ENCODE measurements at places on chromosomes 16 and 17. TPM values are rescaled to one million over a fixed set of nuclear protein-coding genes. Genes with fewer than 3 reads are reported as not detected.
A peak's percentile ranks its signal among the peaks of the same experiment; 100 is the strongest.

Gene FAM234A
- 25.9 TPM for total RNA-seq

- H3K36me3 ChIP-seq, result no peaks in the 10 kb centered on the region
- peaks cover 23% of the 10 kb centered on the region for H3K4me1 ChIP-seq
- no peak overlapping the region for H3K4me3 ChIP-seq
- no peak for DNase-seq
These were observed 18.5 kb downstream of the ENPP7 start for GRCh38 chr17:79749156-79749815.

DNA sequence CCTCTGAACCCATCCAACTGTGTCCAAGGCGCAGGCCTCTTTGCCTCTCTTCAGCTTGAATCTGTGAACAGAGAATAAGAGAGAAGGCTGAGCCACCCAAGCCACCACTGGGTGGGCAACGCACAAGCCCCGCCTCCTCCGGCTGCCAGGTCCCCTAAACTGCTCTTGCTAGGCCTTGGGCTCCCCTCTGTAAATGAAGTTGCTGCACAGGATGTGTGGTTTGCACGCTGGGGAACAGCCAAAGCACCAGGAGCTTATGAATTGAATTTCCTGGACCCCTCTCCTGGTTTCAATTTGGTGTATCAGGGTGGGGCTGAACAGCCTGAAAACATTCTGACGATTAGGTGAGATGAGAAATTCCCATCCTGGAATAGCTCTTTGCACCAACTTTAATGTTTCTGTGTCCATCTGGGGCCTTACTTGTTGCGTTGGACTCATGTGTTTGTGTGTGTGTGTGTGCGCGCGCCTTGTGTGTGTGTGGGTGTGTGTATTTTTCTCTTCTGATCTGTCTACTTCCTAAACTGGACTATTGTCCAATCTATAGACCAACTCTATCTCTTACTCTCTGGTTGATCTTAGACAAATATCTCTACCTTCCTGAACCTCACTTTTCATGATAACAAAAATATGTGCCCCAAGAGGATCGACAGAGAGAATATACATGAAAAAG is 2.3 kb downstream of the CCL1 start:
- H3K4me1 ChIP-seq, result peaks cover 7% of the 10 kb centered on the region
- H3K36me3 ChIP-seq, result no peaks in the 10 kb centered on the region
- H3K4me3 ChIP-seq, result no peak overlapping the region
- H3K27me3 ChIP-seq, result peaks cover 2% of the 10 kb centered on the region

GRCh38 chr17:15954222-15954621 is 9.3 kb downstream of the ADORA2B start:
- no peak for DNase-seq
- no peak overlapping the region for H3K27ac ChIP-seq
- H3K27me3 ChIP-seq, result peaks cover 27% of the 10 kb centered on the region
- no peak overlapping the region for H3K4me3 ChIP-seq

DNA sequence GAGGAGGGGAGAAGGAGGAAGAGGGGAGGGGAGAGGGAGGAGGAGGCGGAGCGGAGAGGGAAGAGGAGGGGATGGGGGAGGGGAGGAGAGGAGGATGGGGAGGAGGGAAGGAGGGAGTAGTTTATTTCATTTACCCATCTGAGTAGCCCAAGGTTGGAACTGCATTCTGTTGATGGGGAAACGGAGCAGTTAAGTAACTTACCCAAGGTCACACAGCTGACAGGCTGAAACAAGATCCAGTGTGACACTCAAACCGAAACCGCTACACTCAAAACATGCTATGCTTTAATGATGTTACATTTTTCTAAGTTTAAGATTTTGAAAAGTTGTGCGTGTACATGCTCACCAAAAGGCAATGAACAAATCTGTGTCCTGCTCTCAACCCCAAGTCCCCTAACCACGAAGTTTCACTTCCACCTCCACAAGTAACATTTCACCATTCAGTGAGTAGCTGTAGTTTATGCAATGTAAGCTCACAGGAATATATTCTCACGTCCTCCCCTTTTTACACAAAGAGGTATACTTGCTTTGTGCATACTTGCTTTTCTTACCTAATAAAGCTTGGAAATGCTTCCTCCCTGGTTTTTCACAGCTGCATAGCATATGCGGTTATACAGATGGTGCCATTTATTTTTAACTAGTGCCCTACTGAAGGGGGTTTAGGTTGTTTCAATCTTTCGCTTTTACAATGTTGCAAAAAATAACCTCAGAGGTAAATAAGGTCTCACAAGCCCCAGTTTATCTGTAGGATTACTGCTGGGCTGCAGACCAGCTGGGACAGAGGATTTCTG is 275.3 kb downstream of the PARN start:
- H3K36me3 ChIP-seq, result no peaks in the 10 kb centered on the region
- DNase-seq, result peak; percentile 81
- H3K27ac ChIP-seq, result no peak overlapping the region
- H3K27me3 ChIP-seq, result peaks cover 5% of the 10 kb centered on the region
- peaks cover 10% of the 10 kb centered on the region for H3K4me1 ChIP-seq

GRCh38 chr16:9798474-9798873 is 383.8 kb downstream of the GRIN2A start:
- no peak overlapping the region for H3K4me3 ChIP-seq
- H3K4me1 ChIP-seq, result no peaks in the 10 kb centered on the region
- DNase-seq, result no peak
- no peaks in the 10 kb centered on the region for H3K36me3 ChIP-seq

Gene NHERF2
- total RNA-seq, result 1.5 TPM

DNA sequence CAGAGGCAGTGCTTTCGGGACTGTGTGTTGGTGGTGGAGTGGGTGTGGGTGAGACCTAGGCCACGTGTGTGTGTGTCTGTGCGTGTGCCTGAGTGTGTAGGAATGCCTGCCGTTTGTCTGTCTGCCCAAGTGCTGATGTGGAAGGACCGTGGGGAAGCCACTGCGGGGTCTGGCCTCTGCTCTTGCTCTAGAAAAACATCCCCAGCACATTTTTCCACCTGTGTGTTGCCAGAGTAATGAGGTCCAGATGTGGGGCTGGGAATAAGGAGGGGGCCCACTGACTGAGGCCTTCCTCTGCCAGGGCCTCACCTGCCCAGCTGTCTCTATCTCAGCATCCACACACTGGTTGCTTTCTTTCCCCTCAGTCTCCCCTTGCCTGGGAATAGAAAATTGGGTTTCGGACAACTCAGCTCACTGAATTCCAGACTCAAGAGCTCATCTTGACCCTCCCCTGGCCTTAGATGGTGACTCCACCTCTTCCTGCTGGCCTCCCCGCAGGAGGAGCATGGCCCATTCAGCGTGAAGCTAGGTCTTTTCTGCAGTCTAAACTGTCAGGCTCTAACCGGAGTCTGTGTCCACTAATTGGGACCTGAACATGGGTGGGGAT is 7.6 kb downstream of the SGCA start:
- no peak for DNase-seq
- H3K4me1 ChIP-seq, result peaks cover 17% of the 10 kb centered on the region
- no peaks in the 10 kb centered on the region for H3K36me3 ChIP-seq
- no peak overlapping the region for H3K4me3 ChIP-seq
- H3K27ac ChIP-seq, result no peak overlapping the region

DNA sequence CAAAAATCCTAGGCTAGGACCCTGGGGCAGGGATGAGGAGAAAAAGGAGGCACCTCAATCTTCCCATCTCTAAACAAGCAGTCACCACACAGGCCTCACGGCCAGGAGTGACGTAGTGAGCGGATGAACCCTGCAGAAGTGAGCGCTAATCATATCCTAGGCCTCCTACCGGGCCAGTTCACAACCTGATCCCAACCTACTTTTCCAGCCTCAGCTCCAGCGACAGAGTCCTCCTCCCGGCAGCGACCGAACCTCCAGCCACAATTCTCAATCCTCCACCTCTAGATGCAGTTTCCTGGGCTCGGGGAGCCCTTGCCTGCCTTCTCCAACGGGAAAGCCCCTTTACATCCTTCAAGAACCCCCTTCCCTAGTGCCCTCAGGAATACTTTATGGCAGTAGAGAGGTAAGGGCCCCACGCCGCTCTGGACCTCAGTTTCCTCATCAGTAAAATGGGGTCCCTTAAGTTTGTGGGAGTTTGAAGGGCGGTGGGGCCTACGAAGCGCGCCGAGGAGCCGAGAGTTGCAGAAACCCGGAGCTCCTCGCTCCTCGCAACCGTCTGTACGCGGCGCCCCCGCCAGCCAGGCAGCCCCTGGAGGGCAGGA is 1.4 kb downstream of the ZNF668 start:
- H3K36me3 ChIP-seq, result peaks cover 12% of the 10 kb centered on the region
- peak overlapping the region; percentile 88 for H3K27ac ChIP-seq
- peak overlapping the region; percentile 88 for H3K4me3 ChIP-seq
- peak; percentile 65 for DNase-seq

DNA sequence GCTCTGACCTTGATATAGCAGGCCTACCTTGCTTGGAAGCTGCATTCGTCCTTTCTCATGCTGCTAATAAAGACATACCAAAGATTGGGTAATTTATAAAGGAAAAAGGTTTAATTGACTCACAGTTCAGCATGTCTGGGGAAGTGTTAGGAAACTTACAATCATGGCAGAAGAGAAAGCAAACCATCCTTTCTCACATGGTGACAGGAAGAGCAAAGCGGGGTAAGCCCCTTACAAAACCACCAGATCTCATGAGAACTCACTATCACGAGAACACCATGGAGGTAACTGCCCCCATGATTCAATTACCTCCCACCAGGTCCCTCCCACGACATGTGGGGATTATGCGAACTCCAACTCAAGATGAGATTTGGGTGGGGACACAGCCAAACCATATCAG is 6.0 kb upstream of the MAPT start:
- peak; percentile 14 for DNase-seq
- H3K4me1 ChIP-seq, result peaks cover 11% of the 10 kb centered on the region
- no peak overlapping the region for H3K27ac ChIP-seq
- H3K4me3 ChIP-seq, result no peak overlapping the region

- DNase-seq, result no peak
- no peaks in the 10 kb centered on the region for H3K36me3 ChIP-seq
- no peaks in the 10 kb centered on the region for H3K27me3 ChIP-seq
- H3K27ac ChIP-seq, result no peak overlapping the region
These were observed 21.5 kb downstream of the UBE2G1 start for GRCh38 chr17:4344926-4345325.

Gene AHSP
- not detected for total RNA-seq

- H3K4me1 ChIP-seq, result no peaks in the 10 kb centered on the region
- DNase-seq, result no peak
- no peaks in the 10 kb centered on the region for H3K36me3 ChIP-seq
- H3K27ac ChIP-seq, result no peak overlapping the region
- no peak overlapping the region for H3K4me3 ChIP-seq
These were observed 140.7 kb downstream of the SDK2 start for GRCh38 chr17:73503560-73503959.

Gene TBC1D3
- total RNA-seq, result not detected

- no peaks in the 10 kb centered on the region for H3K27me3 ChIP-seq
- no peak overlapping the region for H3K4me3 ChIP-seq
- H3K4me1 ChIP-seq, result peaks cover 5% of the 10 kb centered on the region
These were observed 366.2 kb upstream of the TNRC6C start for GRCh38 chr17:77592106-77592865.

Gene PROCA1
- 3.1 TPM for total RNA-seq

Gene EMP2
- not detected for total RNA-seq

DNA sequence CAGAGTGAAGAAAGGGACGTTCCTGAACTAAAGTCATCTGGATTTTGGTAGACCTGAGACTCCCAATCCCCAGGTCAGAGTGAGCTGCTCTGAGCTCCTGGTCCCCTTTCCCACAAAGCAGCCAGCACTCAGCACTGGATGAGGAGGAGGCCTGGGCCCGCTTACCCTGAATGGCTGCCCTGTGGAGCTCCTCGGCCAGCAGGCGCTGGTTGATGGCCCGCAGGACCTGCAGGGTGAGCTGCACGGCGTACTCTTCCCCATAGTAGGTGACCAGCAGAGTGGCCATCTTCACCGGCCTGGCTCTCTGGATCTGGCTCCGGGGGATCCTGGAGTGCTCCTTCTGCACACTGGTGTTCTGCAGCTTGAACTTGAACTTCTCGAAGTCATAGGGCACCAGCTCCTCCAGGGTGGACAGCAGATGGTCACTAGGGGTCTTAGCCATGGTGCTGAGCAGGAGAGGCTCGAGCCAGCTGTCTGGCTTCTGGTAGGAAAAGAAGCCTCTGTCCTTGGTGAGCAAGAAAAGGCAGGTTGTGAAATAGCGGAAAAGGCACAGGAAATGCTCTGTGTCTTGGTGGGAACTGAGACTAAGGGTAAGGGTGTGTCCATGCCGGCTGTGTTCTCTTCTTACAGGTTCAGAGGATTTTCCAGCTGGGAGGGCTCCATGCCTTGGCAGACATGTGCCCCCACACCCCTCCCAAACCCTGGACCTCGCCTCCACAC is at the start of gene MEFV:
Gene MEFV (minus strand): TSS at position 488 of the 720 bp plus-strand sequence. CDS start 46 bp downstream, at position 442.
- no peaks in the 10 kb centered on the region for H3K36me3 ChIP-seq
- DNase-seq, result no peak
- no peaks in the 10 kb centered on the region for H3K27me3 ChIP-seq
- no peaks in the 10 kb centered on the region for H3K4me1 ChIP-seq
- H3K27ac ChIP-seq, result no peak within 1 kb of the TSS

- H3K27me3 ChIP-seq, result peaks cover 19% of the 10 kb centered on the region
- H3K4me3 ChIP-seq, result no peak overlapping the region
- H3K36me3 ChIP-seq, result no peaks in the 10 kb centered on the region
- no peak for DNase-seq
- H3K4me1 ChIP-seq, result no peaks in the 10 kb centered on the region
- no peak overlapping the region for H3K27ac ChIP-seq
These were observed 84.2 kb downstream of the HS3ST2 start for GRCh38 chr16:22898131-22898530.

DNA sequence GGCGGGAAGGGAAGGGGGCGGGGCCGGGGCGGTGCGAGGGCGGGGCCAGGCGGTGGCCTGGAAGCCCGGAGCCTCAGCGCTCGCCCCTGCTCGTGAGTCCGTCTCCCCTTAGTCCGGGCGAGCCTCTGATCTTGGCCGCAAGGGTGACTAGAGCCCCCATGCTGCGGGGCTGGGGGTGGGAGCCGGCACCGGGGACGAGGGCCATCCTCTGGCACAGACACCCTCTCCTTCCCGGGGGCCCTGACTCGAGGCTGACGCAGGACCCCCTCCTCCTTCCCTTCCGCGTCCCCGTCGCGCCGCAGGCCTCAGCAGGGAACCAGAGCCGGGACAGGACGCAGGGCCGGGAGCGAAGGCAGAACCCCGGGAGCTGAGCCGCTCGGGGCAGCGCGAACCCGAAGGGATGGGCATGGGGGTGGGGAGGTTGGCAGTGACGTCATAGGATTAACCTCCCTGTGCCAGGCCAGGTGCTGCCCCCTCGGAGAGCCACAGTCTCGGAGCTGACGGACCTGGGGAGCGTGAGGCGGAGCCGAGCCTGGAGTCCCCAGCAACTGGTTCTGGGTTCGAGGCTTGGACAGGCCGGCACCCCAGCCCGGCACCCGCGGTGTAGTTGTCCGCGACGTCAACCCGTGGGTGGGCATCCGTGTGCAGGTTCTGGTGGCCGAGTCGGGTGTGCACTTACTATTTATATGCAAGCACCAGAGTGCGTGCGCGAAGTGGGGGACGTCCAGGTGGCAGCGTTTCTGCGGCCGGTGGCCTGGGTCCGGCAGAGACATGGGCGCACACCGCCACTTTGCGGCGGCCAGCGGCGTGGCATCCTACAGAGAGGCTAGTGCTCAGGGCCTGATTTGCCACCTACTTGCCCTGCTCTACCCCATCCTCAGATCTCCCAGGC is 503 bp upstream of the PLCD3 start:
- peak overlapping the region; percentile 89 for H3K4me3 ChIP-seq
- H3K27me3 ChIP-seq, result peaks cover 4% of the 10 kb centered on the region
- H3K27ac ChIP-seq, result peak overlapping the region; percentile 69
- DNase-seq, result peak; percentile 75

- H3K27me3 ChIP-seq, result peaks cover 13% of the 10 kb centered on the region
- no peaks in the 10 kb centered on the region for H3K36me3 ChIP-seq
- no peak overlapping the region for H3K27ac ChIP-seq
- H3K4me3 ChIP-seq, result no peak overlapping the region
- H3K4me1 ChIP-seq, result peaks cover 15% of the 10 kb centered on the region
- DNase-seq, result no peak
These were observed 29.9 kb downstream of the ABCC12 start for GRCh38 chr16:48125888-48126287.

Gene LRRC75A
- total RNA-seq, result 0.79 TPM

Data from activated naive CD4-positive, alpha-beta T cell treated with anti-CD3 and anti-CD28 coated beads for 36 hours (primary cell).